ENCODE measurements at places on chromosomes 1 and 21.
A peak's percentile ranks its signal among the peaks of the same experiment; 100 is the strongest.

GRCh38 chr1:199422206-199422605 is 605.3 kb upstream of the NR5A2 start:
- peak; percentile 6 for DNase-seq

DNA sequence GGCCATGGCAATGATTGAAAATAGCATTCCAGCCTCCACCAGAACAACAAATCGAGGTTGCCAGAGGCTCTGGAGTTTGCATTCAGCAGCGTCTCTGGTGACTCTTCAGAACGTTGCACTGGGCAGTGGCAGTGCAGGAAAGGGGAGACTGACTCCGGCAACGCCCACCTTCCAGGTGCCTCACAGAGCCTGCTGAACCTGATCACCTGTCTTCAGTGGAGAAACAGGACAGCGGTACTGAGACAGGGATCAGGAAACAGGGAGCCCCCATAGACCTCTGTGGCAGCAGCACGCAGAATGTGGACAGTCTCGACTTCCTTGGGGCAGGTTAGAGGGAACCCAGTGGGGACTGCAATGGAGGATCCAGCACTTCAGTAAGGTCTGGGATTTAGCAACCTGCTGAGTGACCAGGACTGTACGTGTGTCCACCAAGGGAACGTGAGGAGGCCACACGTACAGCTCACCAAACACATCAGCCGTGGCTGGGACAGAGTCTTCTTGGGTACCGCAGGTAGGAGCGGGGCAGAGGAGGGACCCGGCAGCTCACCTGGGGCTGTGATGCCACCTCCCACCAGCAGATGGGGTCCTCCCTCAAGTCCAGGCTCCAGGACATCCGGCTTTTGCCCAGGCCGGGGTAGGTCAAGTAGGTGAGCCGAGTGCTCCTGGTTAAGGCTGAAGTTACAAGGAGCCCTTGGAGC is 128.6 kb downstream of the PRDM2 start:
- DNase-seq, result peak; percentile 65

DNA sequence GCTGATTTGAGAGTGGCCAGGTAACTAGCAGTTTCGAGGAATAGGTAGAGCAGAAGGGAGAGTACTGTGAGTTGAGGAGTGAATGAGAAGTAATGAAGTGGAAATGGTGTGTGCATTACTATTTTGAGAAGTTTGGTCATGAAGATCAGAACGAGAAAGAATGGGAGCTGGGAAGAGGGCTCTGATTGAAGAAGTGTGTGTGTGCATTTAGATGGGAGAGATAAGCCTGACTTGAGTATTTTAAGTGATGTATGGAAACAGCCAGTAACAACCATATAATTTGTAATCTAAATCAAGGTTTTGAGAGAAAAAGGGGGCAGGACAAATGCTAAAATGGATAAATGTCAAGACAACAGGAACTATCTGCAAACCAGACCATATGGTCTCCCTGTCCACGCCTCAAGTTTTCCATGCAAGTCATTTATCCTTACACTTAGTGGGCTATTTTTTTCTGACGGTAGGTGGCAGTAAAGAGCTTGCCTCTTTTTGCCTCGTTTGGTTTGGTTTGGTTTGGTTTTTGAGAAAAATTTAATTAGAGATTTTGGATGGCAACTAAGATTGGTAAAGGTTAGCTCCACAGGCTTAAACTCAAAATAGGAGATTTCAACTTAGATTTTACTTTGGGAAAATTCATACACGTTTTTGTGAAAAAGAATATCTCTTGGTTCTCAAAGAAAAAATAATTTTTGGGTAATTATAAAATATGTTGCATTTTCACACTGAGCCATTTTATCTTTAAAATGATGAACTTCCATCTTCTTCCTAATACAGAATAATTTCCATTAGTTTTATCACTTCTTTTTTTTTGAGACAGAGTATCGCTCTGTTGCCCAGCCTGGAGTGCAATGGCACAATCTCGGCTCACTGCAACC is 9.5 kb upstream of the B3GALNT2 start:
- DNase-seq, result peak; percentile 54

DNA sequence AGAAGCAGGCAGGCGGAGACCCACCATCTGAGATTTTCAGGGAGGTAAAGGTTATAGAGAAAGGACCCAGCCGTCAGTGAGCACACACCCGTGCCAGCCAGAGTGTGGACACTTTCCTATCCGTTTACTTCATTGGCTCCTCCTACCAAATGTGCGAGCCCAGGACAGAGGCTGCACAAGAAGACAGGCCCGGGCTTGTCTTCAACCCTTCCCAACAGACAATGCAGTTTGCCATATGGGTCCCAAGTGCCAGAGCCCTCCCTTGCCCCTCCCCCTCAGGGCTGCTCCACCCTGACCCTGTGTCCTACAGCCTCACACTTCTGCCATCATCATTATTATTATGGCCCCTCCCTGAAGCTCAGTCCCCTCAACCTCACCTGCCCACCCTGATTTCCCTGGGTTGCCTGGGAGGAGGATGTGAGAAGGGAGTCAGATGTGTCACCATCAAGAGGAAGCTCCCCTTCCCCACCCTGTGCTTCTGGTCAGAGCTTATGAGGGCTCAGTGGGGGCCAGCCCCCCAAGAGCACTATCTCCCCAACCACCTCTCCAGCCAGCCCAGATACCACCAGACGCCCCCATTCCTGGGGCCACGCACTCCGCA is 9.4 kb downstream of the LAPTM5 start:
- DNase-seq, result peak; percentile 59

- peak; percentile 45 for DNase-seq
These were observed 1.9 kb downstream of the ADARB1 start for GRCh38 chr21:45076245-45076711.

DNA sequence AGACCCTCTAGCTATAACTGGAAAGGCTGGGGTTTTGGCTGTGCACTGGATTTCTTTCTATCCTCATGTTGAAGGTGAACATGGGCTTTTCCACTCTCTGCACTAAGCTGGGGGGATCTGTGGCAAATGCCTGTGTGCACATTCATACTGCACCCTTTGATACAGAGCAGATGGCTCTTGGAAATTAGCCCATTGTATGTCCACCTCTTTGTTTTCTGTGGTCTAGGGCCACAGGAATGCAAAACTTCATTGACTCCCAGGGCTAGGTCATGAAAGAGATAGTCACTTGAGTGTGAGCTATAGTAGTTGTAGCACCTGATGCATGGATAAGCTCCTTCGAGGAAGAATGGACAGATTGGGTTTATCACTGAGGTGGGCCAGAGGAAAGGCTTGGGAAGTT is 5.7 kb upstream of the OR14A16 start:
- DNase-seq, result no peak

DNA sequence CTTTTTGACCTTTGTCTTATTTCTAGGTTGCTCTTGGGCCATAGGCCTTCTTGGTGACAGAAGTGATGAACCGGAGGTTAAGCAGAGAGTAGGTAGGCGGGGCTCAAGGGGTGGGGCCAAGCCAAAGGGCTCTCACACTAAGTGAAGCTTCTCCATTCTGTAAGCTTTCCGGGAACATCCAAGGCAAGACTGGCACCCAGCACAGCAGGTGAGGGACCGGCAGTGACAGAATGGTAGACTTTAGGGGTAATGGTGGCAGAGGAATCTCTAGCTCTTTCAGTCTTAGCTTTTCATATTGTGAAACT is at the start of gene TNFAIP8L2:
Gene TNFAIP8L2 (plus strand): TSS at position 135 of the 305 bp plus-strand sequence. CDS start 2,049 bp downstream, outside the sequence.
- DNase-seq, result peak; percentile 93

GRCh38 chr1:29673228-29673500 is 436.8 kb downstream of the PTPRU start:
- no peak for DNase-seq

- DNase-seq, result no peak
These were observed 204.9 kb downstream of the KCNJ6 start for GRCh38 chr21:37711286-37711829.

DNA sequence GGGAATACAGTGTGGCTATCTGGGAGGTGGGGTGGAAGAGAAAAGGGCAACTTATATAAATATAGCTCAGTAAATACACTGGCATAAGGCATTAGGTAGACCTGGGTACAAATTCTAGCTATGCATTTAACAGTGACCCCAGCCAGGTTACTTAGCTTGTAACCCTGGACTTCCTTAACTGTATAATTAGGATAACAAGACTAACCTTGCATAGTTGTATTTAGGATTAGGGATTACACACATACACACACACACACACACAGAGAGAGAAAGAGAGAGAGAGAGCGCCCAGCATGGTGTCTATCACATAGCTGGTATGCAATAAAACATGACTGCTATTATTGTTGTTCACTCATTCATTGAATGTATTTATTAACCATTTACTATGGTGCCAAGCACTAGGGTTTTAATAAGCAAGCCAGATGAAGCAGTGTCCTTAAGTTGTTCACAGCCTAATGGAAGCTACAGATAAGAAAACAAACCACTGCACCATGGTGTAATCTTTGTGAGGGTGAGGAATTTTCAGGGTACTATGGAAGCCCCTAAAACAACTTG is 251.4 kb downstream of the ZNF648 start:
- DNase-seq, result no peak

DNA sequence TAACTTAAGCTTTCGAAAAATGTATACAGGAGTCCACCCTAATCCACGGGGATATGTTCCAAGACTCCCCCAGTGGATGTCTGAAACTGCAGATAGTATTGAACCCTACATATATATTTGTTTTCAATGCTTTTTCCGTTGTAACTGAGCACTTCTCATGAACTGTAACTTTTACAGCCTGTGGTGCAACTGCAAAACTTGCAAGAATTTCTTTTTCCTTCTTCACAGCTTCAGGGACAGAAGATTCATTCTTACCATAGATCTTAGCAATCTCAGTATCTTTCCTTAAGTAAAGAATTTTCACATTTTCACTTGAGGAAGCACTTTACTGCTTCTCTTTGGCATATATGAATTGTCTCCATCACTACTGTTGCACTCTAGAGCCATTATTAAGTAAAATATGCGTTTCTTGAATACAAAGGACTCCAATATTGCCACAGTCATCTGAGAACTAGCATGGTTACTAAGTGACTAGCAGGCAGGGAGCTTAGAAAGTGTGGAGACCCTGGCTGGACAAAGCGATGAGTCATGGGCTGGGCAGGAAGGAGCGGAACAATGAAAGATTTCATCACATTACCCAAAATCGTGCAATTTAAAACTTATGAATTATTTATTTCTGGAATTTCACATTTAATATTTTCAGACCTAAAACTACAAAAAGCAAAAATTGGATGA is 14.1 kb downstream of the DPYD start:
- no peak for DNase-seq

DNA sequence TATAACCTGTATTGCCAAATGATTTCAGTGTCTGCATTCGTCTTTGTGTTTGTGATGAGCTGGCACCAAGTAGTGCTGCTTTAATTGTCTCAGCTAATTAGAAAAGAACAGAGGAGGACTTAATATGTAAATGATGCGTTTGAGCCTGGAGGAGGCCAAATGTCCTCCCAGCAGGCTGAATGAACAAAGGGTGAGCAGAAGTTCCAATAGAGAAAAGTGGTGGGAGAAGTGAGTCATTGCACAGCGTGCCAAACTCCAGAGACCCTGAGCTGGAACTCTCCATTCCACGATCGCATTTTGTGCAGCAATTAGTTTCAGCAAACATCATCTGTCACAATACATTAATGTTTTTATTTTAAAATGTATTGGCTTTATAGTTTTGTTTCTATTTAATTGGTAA is 17.9 kb downstream of the ETV3L start:
- no peak for DNase-seq

- peak; percentile 93 for DNase-seq
These were observed at the start of the genes JMJD4 and SNAP47 for GRCh38 chr1:227734856-227735538. Gene JMJD4, minus strand, starts transcription at chr1:227735302. Its CDS starts 29 bp downstream, at chr1:227735273. Gene SNAP47, plus strand, starts transcription at chr1:227735435. Its CDS starts 12,302 bp downstream, at chr1:227747737.

- no peak for DNase-seq
These were observed 268.9 kb upstream of the TMEM51 start for GRCh38 chr1:14884614-14885175.

GRCh38 chr21:28257276-28257675 is 735.4 kb downstream of the LTN1 start:
- no peak for DNase-seq

GRCh38 chr1:6483017-6483760 is 8.3 kb downstream of the PLEKHG5 start:
- DNase-seq, result no peak

DNA sequence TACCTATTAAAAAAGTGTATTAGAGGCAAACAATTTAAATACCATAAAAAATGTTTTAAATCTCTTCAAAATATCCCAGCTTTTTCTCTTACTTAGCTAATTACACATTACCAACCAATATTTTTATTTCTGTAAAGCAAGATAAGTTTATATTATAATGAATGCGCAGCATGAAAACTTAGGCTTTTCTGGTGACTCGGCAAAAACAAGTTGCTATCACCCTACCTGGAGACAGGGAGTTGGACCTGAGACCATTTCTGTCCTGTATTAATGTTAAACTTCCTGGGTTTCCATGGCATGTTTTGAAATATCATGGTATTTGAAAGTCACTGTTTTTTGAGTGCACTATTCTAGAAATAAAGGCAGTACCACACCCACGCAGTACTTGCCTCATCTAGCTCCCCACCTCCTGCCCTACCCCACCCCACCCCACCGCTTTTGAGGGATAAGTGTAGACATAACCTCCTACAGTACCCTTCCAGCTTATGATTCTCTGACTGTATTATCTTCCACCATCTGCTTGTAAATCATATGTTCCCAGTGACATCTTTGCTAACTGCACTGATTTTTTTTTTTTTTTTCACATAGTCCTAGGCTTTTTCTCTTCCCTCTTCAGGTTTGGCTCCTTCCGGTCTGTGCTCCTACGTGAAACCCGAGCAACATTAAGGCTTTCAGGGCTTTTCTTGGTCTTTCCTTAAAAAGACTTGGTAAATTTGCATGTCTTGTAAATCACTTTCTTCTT is 77.5 kb downstream of the PHTF1 start:
- no peak for DNase-seq

GRCh38 chr1:12760256-12760795 is 13.2 kb upstream of the PRAMEF12 start:
- no peak for DNase-seq

GRCh38 chr1:160534823-160535605 is 12.0 kb upstream of the SLAMF6 start:
- no peak for DNase-seq

DNA sequence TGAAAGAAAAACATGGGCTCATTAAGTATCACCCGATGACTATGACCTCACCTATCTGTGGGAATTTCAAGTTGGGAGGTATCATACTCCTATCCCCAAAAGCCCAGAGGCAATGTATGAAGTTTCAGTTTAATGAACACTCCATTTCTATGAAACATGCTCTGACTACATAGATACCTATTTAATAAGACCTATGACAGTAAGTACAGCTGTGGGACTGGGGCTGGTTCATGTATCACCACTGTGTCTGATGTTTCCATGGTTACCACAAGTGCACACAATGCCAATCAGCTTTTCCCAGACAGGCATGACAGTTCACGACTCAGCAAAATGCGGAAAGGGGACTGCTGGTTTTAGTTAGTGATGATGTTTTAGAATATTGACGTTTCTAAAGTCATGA is 167.7 kb downstream of the SIPA1L2 start:
- DNase-seq, result no peak

- DNase-seq, result no peak
These were observed 81.3 kb upstream of the LYST start for GRCh38 chr1:235947989-235948388.

- no peak for DNase-seq
These were observed 24.7 kb downstream of the ST3GAL3 start for GRCh38 chr1:43731867-43732531.

DNA sequence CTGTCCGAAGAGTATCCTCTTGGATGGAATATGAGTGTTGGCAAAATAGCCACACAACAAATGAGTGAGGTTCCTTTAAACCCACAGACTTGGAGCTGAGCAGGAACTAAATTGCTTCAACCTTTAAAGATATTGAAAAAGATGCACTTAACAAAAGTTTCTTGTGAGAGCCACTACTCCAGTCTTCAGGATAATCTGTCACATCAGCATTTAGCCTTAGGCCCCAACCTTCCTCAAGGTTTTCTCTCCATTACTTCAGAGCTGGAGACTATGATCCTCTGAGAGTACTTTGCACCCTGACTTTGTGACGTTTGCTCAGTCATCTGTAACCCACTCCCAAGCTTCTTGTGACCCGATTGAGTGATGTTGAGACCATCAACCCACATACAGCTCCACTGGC is 212.8 kb downstream of the LRRC40 start:
- DNase-seq, result no peak

Measured in activated naive CD4-positive, alpha-beta T cell treated with anti-CD3 and anti-CD28 coated beads for 36 hours (primary cell).